H9 (cell line): ENCODE measurements at places on chromosomes 2 and 18. TPM values are rescaled to one million over a fixed set of nuclear protein-coding genes. Genes with fewer than 3 reads are reported as not detected.

DNA sequence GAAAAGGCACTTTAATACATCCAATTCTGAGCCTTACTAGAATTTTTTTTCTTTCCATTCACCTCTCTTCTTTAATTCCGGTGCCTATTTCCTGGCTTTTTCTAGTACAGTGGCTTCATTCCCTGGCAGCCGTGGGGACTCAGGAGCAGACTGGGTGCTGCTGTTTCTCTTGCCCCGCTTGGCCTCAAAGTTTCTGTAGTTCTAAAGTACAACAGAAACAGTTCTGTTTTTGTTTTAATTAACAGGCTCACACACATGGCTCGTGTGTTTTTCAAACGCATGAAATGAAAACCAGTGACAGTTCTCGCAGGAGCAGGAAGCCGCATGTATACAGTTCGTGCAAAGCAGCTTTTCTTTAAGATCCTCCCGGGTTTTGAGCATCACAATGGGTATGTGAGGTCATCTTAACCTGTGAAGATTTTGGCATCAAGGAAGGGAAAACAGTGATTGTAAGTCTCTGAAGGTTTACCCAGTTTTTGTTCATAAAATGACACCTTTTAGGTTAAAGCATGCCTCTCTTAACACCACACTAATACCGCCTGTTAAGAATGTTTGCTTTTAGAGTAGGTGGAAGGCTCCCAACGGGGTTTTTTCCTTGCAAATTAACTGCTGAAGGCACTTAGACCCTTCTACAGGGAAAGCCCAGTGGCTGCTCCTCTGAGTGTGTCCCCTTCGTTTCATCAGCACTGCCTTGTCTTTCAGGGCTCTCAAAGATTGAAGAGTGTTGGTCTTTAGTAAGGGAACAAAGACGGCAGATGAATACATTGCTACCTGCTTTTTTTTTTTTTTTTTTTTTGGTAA lies 5.8 kb downstream of the FZD7 start:
- peaks cover 10% of the 10 kb centered on the region; the same call in 2 of the 3 replicates for H3K36me3 ChIP-seq
- peaks cover 3% of the 10 kb centered on the region for H3K4me1 ChIP-seq
- DNase-seq, result no peak

DNA sequence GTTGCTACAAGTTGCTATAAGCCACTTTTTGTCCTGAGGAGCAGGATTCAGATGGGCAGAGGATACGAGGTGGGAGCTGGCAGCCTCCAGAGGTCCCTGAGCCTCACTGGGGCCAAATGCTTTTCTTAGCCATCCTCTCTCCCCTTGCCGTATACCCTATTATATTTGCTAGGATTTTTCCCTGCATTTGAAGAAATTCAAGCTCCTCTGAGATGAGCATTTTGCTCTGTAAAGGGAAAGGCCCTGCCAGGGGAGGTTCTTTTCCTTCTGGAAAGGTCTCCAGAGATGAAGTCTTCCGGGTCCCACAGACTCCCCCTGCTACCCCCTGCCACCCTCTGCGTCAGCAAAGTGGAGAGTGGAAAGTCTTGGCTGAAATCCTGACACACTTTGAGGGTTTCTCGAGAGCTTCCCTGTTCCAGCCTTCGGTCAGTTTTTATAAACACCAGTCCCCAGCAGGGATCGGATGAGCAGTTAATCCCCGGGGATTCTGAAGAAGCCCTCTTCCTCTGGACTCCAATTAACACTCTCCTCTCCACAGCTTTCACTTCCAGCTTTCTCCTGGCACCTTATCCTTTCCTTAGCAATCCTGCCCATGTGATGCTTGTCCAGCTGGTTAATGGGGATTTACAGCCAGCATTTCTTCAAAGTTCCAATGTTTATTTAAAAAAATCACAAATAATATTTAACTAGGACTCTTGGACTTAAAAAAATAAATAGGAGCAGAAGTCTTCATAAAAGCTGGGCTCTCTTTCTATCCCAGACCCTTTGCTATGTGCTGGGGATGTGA lies 13.1 kb downstream of the CYRIA start:
- H3K4me1 ChIP-seq, result 0 out of 2 replicates have a peak, but pooled peaks cover 2% of the 10 kb centered on the region
- H3K4me3 ChIP-seq, result no peak overlapping the region
- H3K27me3 ChIP-seq, result peaks cover 2% of the 10 kb centered on the region; the same call in 1 of the 2 replicates
- no peak overlapping the region for H3K27ac ChIP-seq
- no peak for DNase-seq

DNA sequence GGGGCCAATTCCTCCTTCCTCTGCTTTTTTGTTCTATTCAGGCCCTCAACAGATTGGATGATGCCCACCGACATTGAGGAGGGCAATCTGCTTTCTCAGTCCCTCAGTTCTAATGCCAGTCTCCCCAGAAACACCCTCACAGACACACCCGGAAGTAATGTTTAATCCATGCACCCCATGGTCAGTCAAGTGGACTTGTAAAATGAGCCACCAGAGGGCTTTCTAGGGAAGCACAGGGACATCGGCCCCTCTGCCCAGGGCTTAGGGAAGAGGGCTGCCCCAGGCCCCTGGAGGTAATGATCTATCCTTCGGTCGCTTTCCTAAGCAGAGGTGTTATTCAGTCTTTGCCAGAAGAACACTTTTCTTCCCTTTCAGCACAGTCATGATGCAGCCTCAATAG lies 107.4 kb downstream of the PDCL3 start:
- H3K4me3 ChIP-seq, result no peak overlapping the region
- no peak for DNase-seq

The D2HGDH gene
- total RNA-seq, result 10.0 TPM in 2 replicates

The ELOA2 gene
- not detected in 2 replicates for total RNA-seq
